ENCODE measurements at places on chromosomes 11 and 22.

- DNase-seq = no peak
Measured at GRCh38 chr11:7612661-7613393, 60.5 kb downstream of the CYB5R2 start.

DNA sequence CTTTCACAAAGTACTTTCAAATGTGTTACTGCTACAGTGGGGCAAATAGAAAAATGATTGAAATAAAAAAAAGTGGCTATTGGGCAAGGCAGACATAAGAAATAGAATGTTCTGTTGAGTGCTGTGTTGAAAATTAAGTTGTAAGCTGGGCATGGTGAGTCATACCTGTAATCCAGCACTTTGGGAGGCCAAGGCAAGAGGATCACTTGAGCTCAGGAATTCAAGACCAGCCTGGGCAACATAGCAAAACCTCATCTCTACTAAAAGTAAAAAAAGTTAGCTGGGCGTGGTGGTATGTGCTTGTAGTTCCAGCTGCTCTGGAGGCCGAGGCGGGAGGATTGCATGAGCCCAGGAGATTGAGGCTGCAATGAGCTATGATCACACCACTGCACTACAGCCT, 26.9 kb upstream of the LDHA start:
- DNase-seq = no peak

DNA sequence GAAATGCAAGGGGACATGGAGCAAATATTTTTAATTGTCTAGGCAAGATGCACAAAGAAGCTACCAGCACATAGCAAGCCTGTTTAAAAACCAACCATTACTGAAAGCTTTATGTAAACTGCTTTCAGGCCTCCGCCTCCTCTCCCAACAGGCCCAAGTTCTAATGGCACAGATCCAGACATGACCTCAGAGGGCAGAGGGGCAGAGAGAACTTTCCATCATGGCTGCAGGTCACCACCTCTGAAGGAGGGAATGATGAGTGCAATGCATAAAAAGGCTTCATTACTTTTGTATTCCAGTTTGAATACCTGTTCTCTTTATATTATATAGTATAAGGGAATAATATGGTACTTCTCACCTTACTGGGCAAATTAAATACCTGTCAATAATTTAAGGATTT, 15.2 kb downstream of the DDX17 start:
- no peak for DNase-seq

- no peak for DNase-seq
Measured at GRCh38 chr11:119476666-119477331, 53.8 kb upstream of the THY1 start.

GRCh38 chr11:69797156-69797555, 22.0 kb upstream of the FGF4 start:
- DNase-seq = no peak

GRCh38 chr11:66973956-66974580, 1.0 kb upstream of the C11orf86 start:
- no peak for DNase-seq

DNA sequence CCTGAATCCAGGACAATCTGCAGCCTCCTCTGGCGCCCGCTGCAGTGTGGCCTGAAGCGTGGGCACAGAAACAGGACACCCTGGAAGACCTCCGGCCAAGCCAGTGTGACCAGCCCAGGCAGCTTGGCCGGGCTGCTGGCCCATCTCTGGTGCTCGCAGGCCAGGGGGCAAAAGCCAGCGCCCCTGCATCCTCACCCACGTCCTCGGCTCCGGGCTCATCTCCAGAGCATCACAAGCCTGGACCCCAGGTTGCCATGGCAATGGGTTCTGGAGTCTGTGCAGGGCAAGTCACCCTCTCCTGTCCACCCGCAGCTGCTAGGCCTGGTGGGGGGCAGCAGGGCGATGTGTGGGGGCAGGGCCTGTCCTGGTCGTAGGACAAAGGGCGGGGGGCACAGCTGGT, 9.3 kb upstream of the PDGFB start:
- DNase-seq = no peak

GRCh38 chr22:39303358-39303757, 16.1 kb downstream of the RPL3 start:
- DNase-seq = no peak

DNA sequence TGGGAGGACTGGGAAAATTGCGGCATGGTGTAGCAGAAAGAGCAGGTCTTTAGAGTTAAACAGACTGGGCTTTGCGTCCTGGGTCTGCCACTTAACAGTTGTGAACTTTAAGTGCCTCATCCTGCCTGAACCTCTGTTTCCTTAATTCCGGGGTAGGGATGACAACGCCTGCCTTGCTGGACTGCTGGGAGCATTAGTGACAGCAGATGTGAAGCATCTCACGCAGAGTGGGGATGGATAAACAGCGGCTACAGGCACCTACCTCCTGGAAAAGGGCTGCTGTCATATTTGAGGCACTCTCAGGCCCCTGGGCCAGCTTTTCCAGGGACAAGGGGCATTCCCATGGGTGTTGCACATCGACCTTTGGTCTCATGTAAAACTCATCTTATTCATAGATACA, 572.2 kb downstream of the TBC1D22A start:
- no peak for DNase-seq

GRCh38 chr11:66958956-66959274, 732 bp upstream of the PC start:
- DNase-seq = no peak

DNA sequence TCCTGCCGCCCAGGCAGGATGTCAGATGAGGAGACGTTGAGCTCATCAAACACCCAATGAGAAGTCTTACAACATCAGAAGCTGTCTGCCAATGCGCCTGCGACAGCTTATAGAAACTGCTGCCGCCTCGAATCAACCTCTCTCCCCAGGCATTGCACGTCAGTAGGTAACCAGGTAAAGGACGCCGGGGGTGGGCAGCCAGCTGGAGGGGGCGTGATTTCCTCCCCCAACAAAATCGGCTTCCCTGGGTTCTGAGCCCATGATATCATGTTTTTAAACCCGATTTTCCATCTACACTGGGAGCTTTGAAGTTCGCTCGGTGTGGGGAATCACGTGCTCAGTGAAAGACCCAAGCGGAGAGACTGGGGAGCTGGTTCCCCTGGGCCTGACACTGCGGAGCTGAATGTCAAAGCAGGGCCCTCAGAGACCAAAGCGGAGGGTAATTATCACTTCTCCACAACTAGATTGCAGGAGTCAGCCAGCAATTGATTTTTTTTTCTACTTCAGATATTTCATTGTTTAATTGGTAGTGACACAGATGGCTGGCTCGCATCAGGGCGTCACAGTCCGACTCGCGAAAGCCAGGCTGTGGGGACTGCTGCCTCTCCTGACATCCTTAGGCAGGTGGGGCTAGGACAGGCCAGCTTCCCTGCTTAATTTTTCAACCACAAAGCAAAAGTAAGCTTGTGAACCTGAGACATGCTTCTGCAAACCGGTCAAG, 15.4 kb downstream of the FAM83F start:
- DNase-seq = no peak

- no peak for DNase-seq
Measured at GRCh38 chr22:44394246-44395117, 81.7 kb upstream of the SHISAL1 start.

- no peak for DNase-seq
Measured at GRCh38 chr22:19559324-19559811, 35.2 kb upstream of the CLDN5 start.

- DNase-seq = no peak
Measured at GRCh38 chr22:45698094-45698493, 26.5 kb downstream of the ATXN10 start.

- no peak for DNase-seq
Measured at GRCh38 chr11:33125611-33126010, 35.7 kb downstream of the CSTF3 start.

DNA sequence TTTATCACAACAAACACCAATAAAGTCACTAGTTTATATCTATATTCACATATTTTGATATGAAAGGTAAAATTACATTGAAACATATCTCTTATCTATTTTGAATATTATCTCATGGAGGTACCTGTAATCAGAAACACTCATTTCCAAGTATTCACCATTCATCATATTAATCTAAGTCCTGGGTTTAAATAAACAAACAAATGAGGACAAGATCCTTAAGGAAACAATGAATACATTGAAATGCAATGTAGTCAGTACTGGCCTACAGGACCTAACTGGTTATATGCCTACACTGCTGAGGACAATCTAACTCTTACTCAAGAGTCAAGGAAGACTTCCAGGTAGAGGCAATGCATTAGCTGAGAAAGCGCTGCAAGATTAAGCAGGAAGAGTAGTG, 1411.9 kb upstream of the RAG2 start:
- DNase-seq = no peak

GRCh38 chr11:128375961-128376360, 211.4 kb downstream of the ETS1 start:
- no peak for DNase-seq

- no peak for DNase-seq
Measured at GRCh38 chr11:24900514-24900913, 403.7 kb downstream of the LUZP2 start.

GRCh38 chr11:63814383-63814736, 1.1 kb downstream of the SPINDOC start:
- DNase-seq = no peak

DNA sequence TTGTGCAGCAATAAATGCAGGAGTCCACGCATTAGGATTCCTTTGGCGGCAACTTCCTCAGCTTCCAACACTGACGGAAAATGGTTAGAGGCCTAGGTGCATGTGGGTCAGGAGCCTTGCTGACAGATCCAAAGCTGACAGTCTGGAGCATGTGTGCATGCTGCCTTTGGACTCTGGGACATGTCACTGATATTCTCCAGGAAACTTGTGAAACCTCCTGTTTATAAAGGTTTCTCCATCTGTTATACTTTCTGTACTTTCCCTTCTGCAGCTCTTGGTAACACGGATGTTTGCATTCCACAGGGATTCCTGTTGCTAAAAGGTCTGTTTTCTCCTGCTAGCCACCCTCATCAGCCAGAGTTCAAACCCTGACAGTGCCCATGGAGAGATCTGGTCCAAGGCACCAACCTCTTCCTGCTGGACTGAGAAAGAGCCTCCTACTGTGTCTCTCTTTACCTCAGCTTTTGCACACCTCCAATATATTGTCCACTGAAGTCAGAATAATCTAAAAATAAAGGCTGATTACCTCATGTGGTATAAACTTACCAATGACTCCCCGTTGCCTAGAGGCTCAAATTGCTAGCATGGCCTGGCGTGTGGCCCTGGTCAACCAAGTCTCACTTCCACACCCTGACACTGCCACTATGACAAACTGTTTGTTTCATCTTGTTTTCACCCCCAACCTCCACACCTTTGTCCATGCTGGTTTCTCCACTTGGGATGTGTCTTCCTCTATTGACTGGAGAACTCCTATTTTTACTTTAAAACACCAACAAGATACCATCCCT, 31.1 kb upstream of the LYVE1 start:
- DNase-seq = no peak

- no peak for DNase-seq
Measured at GRCh38 chr22:38845004-38845740, 1.3 kb upstream of the NPTXR start.

- no peak for DNase-seq
Measured at GRCh38 chr11:78651136-78651775, 76.6 kb upstream of the NARS2 start.

- DNase-seq = peak; percentile 35
Measured at GRCh38 chr11:8706673-8707432, 24.3 kb downstream of the RPL27A start.

- DNase-seq = no peak
Measured at GRCh38 chr11:133399855-133400625, 132.3 kb downstream of the OPCML start.

GRCh38 chr11:75315439-75315805, 36.0 kb downstream of the ARRB1 start:
- no peak for DNase-seq

GRCh38 chr22:11628651-11629511, 3899.1 kb upstream of the OR11H1 start:
- no peak for DNase-seq

DNA sequence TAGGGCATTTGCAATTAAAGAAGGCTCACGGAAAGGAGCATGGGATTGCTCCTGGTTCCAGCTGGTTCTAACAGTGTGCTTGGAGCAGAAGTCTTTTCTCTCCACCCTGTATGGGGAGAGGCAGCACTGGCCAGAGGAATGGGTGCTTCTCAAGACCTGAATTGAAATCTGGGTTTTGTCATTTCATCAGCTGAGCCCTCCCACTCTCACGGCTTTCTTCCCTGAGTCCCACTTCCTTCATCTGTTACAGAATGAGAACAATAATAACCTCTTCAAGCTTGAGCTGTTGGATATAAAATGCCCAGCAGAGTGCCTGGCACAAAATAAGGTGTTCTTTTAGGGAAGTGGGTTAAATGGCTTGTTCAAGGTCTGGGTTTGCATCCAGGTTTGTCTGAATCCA, 17.2 kb downstream of the CNTF start:
- DNase-seq = no peak

Data from left ventricle myocardium superior (tissue), 1 donor.